ENCODE measurements at places on chromosomes 11 and 22. TPM values are rescaled to one million over a fixed set of nuclear protein-coding genes. Genes with fewer than 3 reads are reported as not detected.

GRCh38 chr22:31378123-31378522, 21.3 kb upstream of the DRG1 start:
- DNase-seq = no peak

GRCh38 chr11:118338637-118339061, 3.9 kb downstream of the CD3D start:
- DNase-seq = peak; percentile 85

DNA sequence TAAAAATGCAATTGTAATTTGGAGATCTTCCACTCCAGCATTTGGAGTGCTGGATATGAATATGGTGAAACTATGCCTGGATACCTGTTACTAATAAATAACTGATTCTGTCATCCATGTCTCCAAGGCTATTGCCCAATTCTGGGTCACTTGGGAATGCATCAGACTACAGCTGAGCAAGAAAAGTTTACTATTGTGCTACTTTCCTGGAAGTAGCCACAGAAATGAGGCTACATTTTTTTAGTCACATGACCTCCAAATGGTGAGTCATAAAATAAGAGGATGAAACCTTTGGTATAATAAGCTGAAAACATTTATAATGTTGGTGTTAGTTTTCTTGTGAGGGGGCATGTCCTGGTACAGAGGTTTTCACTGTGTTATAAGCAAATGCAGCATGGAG, 44.4 kb downstream of the DCDC1 start:
- no peak for DNase-seq

- peak; percentile 63 for DNase-seq
Observed at GRCh38 chr22:39556970-39557841, 13.3 kb upstream of the CACNA1I start.

DNA sequence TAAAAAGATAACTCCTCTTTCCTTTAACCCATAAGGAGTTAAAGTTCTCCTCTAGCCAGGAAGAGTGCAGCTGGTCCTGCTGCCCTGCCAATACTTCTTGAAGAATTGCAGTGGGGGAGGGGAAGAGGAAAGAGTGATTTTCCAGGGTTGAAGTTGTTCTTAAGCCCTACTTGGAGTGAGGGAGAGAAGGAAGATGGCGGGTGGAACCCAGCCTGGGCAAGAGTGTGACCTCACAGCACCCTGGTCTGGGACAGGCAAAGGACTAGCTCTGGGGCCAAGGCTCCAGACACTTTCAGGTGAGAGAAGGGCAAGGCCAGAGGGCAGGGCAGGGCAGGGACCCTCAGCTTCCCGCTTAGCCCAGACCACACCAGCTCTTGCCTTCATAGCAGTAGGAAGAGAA, 6.6 kb downstream of the TNKS1BP1 start:
- DNase-seq = no peak

- peak; percentile 84 for DNase-seq
Observed at GRCh38 chr22:37229805-37230672, 14.0 kb downstream of the RAC2 start.

DNA sequence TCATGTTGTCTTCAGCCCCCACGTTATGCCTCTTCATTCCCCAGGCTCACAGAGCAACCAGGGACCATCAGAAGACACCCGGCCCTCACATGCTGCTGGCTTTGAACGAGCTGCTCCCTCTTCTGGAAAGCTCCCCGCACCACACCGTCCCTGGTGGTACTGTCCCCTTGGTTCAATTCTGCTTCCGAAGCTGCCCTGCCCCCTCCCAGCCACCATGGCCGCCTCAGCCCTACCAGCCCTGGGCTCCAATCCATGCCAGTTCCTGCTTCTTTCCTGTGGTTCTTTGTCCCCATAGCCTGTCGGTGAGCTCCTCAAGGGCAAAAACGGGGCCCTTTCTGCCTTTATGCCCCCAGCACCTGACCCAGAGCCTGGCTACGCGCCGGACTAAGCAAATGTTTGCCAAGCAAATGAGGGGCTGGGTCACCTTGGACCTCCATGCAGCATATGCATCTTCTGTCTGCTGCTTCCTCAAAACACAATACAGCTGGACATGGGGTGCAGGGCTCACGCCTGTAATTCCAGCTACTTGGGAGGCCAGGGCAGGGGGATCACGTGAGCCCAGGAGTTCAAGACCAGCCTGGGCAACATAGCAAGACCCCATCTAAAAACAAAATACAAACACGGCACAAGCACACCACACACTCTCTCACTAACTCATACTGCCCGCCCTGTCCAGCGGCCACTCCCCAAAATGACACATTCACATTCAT, 21.3 kb downstream of the TNKS1BP1 start:
- DNase-seq = no peak

GRCh38 chr11:129089279-129089678, 102.8 kb downstream of the ARHGAP32 start:
- no peak for DNase-seq

DNA sequence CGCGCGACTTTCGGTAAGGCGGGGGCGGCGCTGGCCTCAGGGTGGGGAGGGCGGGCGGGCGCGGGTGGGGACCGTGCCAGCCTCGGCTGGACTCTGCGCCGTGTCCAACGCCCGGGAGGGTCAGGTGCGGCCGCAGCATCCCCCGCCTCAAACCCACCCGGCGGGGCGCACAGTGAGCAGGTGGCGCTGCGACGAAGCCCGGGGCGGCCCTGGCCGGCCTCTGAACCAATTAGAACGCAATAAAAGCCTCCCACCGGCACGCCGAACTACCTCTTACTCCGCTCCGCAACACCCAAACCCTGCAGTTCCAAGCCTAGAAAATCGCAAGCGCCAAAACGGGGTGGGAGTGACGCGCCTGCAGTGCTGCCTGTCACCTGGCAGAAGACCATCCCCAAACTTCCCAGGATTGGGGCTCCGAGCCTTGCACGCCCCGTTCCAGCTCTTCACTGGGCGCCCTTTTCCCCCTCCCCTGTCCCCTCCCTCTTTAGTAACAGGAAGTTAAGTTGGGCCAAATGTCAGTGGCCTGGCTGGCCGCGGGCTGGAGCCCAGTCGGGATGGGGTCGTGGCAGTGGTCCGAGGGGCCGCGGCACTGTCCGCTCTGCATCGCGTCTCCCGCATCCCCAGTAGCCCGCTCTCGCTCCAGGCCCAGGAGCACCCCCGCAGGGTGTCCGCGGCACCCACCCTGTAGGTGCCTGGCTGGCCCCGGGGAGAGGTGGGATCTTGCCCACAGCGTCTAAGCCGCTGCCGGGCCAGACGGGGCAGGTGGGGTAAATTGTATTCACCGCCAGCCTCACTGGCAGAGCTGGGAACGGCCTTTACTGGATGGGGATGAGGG, 541 bp downstream of the MICAL2 start:
- no peak for DNase-seq

GRCh38 chr22:26367402-26368245, 61.4 kb upstream of the ASPHD2 start:
- DNase-seq = peak; percentile 63

GRCh38 chr11:120931057-120931779, 92.7 kb upstream of the TBCEL start:
- DNase-seq = no peak

DNA sequence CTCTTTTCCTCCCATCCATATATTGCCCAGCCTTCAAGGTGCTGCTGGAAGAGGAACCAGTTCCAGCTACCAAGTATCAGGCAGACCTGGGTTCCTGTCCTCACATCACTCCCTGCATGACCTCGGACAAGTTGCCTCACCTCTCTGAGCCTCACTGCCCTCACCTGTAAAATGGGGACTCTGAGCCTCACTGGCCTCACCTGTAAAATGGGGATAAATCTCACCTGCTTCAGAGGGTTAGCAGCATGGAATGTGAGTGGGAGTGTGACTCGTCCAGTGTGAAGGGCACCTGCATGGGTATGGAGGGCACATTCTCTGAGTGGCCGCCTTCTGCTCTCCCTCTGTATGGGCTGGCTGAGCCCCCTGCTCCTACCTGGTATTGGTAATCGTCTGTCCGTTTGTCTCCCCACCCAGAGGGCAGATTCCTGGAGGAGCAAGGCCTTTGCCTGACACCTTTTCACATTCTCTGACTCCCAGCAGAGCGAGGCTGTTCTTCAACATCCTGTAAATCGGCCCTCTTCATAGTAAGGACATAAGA, 3.7 kb downstream of the GRIK4 start:
- DNase-seq = peak; percentile 4

DNA sequence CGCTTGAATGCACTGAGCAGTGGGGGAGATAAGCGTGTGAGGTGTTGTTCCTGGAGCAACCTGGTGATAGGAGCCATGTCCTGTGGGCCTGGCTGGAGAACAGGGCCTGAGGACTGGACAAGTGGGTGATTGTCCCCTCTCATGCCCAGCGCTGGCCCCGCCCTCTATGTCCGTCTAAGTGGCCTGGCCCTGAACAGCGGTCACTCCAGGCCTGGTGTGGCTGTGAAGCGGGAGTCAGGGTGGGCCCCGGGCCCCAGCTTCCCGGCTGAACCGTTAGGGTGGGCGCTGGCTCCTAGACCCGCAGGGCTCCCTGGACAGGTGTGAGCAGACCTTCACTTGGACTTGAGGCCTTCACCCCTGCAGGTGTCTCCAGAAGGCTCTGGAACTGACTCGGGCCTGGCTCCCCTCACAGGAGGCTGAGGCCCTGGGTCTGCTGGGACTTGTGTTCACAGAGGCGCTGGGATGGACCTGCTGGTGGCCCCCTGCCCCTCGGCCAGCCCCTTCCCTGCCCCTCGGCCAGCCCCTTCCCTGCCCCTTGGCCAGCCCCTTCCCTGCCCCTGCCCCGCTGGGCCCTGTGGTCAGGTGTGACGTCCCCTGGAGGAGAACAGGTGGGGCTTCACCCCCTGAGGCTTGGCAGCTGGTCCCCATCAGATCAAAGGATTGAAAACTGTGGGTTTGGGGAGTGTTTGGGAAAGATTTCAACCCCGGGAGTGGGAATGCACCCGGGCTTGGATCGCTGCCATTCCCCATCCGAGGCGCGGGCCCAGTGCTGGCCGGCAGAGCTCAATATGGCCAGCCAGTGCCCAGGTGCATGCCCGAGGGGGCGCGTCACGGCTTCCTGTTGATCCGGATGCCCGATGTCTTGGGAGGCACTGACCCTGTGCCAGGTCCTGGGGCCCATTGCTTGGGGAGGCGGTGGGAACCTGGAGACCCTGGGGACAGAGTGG, 3.2 kb upstream of the MUC6 start:
- no peak for DNase-seq

- DNase-seq = no peak
Observed at GRCh38 chr11:16126362-16126761, 230.0 kb downstream of the SOX6 start.

GRCh38 chr22:24025475-24025874, 14.4 kb downstream of the CABIN1 start:
- DNase-seq = no peak

- no peak for DNase-seq
Observed at GRCh38 chr11:72379384-72380131, 54.8 kb downstream of the CLPB start.

DNA sequence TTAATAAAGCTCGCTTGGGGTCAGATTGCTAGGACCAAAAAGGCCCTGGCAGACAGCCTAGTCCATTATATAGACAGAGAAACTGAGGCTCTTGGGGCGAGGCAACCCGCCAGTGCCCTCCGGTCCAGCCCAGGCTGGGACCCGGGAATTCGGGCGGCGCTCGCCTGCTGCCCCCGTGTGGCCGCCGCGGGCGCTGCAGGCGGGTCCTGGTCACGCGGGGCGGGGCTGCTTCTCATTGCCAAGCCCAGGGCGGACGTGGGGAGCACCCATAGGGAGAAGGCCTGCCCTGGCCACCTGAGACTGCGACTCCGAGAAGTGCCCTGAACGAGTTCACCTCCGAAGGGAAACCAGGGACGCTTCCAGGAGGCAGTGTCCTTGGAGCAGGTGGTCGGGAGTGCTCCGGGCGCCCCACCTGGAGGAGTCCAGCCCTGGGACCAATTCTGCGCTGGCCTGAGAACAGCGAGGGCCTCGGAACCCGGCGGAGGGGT, 36.0 kb upstream of the CSNK1E start:
- DNase-seq = peak; percentile 85

GRCh38 chr11:74694136-74694930, 36.9 kb downstream of the CHRDL2 start:
- no peak for DNase-seq

DNA sequence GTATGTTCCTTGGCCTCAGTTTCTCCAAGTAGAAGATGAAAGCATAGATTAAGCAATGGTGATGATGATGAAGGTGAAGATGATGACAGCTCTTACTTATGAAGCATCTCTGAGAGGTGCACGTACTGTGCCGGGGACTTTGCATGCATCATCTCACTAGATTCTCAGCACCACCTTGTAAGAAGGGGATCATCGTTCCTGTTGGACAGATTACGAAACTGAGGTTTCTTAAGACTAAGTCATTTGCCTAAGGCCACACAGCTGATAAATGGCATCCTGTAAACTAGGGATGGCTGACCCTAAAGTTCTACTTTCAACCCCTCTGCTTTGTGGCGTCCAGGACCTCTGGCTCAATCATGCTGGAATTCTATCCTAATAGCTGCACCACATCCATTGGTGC, 8.7 kb downstream of the MS4A15 start:
- no peak for DNase-seq

DNA sequence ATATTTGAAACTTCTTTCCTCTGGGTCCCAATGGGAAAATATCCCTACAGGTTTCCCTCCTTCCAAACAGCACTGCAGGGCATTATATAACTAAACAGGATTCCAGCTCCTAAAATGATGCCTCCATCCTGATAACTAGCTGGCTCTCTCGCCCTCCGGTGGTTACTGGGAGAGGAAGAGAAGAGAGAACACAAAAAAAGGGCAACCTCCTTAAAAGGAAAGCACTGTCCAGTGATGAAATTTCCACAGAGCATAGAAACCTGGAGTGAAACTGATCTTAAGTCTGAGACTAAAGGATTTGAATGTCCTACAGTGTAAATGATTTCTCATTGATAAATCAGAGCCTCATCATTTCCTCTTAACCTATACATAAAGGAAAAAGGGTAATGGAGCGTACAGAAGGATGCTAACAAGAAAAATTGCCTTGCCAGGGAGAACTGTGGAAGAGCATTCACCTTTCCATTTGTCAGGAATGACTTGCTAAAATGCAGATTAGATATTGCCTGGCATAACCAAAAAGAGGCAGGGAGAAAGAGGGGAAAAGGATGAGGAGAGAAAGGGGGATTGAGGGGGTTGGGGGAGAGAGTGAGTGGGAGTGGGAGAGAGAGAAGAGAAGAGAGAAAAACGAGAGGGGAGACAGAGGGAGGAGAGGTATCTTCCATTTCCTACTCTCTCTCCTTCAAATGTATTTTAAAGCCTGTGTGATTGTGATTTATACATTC, 121.3 kb downstream of the APOL5 start:
- DNase-seq = no peak

DNA sequence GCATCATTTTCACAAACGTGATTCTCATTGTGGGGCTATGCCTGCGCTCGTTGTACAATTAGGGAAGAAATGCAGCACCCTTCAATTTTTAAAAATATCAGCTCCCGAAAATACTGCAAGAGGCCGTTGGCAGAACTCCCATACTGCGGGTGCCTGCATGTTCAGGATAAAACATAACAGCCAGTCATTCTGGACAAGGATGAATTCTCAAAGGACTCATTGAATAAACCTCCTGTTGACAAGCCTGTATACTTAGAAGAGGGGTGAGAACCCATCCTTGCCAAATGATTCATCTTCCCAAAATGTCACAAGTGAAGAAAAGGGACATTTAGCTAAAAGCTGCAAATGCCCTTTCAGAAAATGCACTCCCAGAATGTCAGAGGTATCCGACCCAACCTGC, 141.9 kb downstream of the CSNK2A3 start:
- DNase-seq = no peak

GRCh38 chr11:74673693-74674360, 57.4 kb downstream of the CHRDL2 start:
- DNase-seq = no peak

The IGLL1 gene
- not detected for total RNA-seq

The MCAM gene
- 2.4 TPM for total RNA-seq

The C22orf42 gene
- not detected for total RNA-seq

The SHANK2 gene
- total RNA-seq = not detected

The FIBIN gene
- total RNA-seq = not detected

The FZD4 gene
- total RNA-seq = 0.11 TPM

The TBC1D10A gene
- 54.0 TPM for total RNA-seq

The PHF21B gene
- total RNA-seq = not detected

The ZBTB44 gene
- total RNA-seq = 60.7 TPM

The MMP13 gene
- not detected for total RNA-seq
